Activated naive CD8-positive, alpha-beta T cell treated with anti-CD3 and anti-CD28 coated beads for 36 hours (primary cell): ENCODE measurements at places on chromosomes 11 and 22. TPM values are rescaled to one million over a fixed set of nuclear protein-coding genes. Genes with fewer than 3 reads are reported as not detected.
A peak's percentile ranks its signal among the peaks of the same experiment; 100 is the strongest.

DNA sequence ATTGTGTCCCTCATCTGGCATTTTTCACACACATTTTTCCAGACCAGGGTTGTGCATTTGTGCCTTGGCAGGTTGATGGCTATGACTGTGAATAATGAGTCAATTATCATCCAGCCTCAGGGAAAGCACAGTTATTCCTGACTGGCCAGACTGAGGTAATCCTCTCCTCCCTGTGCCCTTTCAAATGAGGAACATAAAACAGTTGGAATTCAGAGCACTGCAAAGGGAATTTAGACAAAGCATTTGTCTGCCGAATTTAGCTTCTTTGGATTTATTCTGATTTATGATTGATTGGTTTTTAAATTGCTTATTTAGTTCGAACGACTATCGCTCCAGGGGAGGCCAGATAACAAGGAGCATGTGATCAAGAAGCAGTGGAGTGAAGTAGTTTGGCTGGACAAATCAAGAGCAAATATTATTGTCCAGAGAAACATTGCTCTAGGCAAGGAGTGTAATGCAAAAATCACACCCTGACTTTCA lies 30.8 kb upstream of the RAG2 start:
- peaks cover 3% of the 10 kb centered on the region for H3K4me1 ChIP-seq
- peaks cover 5% of the 10 kb centered on the region for H3K27me3 ChIP-seq
- H3K27ac ChIP-seq, result no peak overlapping the region
- no peak overlapping the region for H3K4me3 ChIP-seq

GRCh38 chr11:937841-938261 lies 12.2 kb downstream of the AP2A2 start:
- no peaks in the 10 kb centered on the region for H3K27me3 ChIP-seq
- peak overlapping the region; percentile 54 for H3K27ac ChIP-seq
- H3K4me1 ChIP-seq, result peaks cover 63% of the 10 kb centered on the region
- DNase-seq, result peak; percentile 16

DNA sequence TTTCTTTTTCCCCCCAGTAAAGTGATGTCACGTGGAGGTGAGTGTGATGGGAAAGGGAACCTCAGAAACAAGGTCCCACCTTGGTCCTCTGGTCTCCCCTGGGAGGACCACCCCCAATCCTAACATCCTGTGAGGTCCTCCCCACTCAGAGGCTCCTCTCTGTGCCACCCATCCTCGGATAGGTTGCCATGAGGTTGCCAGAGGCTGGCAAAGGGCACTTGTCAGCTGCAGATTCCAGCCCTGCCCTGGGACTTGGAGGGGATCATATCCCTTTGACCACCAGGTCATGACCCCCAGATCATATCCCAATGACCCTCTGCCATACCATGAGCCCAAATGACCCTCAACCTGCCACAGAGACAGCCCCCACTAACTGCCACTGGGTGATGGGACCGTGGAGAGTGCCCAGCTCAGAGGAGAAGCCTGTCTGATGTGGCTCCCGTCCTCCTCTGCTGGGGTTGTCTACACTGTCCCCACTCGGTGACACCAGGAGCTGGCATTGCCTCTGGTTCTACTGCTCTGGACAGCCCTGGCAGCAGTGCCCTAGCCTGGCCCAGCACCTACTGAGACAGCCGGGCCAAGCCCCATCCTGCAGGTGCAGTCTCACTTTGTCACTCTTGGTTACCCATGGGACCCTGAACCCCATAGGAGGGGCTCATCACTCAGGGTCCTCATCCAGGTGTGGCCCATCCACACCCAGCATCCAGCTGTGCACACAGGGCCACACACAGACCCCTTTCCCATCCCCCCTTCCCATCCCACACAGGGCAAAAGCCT lies 90.2 kb upstream of the KCNQ1OT1 start:
- DNase-seq, result no peak
- peaks cover 3% of the 10 kb centered on the region for H3K36me3 ChIP-seq
- H3K27ac ChIP-seq, result no peak overlapping the region
- no peak overlapping the region for H3K4me3 ChIP-seq

- H3K27ac ChIP-seq, result peak overlapping the region; percentile 83
- peak overlapping the region; percentile 29 for H3K4me3 ChIP-seq
- DNase-seq, result no peak
- peaks cover 68% of the 10 kb centered on the region for H3K4me1 ChIP-seq
- no peaks in the 10 kb centered on the region for H3K27me3 ChIP-seq
Measured at GRCh38 chr11:102476069-102476468, 23.5 kb upstream of the TMEM123 start.

DNA sequence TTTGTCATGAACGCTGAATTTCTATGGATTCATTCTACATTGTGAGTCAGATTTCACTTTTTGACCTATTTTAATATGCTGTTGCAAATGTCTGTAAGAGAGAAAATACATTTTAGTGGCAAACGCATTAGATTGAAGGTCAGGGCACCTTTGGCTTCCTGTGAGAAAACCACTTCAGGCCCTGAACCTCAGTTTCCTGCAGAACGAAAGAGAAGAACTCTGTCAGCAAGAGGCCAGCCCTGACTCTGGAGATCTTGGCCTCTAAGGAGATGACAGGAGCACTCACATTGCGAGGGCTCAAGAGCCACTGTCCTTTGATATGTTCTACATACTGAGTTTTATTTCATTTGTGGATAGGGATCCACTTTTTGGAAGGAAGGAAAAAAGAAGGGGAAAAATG lies 83.6 kb downstream of the KCNJ1 start:
- H3K4me1 ChIP-seq, result peaks cover 23% of the 10 kb centered on the region
- H3K4me3 ChIP-seq, result peak overlapping the region; percentile 19
- peak overlapping the region; percentile 59 for H3K27ac ChIP-seq
- H3K36me3 ChIP-seq, result peaks cover 11% of the 10 kb centered on the region
- H3K27me3 ChIP-seq, result no peaks in the 10 kb centered on the region

DNA sequence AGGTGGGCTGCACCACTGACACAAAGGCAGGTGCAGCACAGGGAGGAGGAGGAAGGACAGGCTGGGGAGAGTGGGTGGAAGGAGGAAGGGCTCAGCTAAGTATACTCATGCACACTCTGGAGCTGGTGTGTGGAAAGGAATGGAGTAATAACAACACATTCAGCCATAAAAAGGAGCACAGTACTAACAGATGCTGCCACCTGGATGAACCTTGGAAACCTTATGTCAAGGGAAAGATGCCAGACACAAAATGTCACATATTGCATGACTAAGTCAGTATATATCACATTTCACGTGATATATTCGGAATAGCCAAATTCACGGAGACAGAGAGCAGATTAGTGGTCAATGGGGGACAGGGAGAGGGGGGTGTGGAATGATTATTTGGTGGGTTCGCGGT lies 389.6 kb upstream of the SYN3 start:
- DNase-seq, result no peak
- H3K36me3 ChIP-seq, result no peaks in the 10 kb centered on the region
- H3K27ac ChIP-seq, result no peak overlapping the region
- no peaks in the 10 kb centered on the region for H3K4me1 ChIP-seq
- H3K4me3 ChIP-seq, result no peak overlapping the region
- peaks cover 3% of the 10 kb centered on the region for H3K27me3 ChIP-seq

DNA sequence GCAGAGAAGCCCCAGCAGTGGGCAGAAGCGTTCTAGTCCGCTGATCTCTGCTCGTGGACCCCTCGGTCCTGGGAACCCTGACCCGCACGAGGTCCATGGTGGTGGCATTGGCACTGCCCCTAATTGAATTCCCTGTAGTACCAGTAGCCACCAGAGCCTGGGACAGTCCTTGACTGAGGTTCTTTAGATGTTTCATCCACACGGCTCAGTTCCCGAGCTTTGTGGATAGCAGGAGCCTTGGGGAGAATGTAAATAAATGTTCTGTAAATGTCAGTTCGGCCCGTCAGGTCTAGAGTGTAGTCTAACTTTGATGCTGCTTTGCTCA lies 39.4 kb upstream of the SEPTIN5 start:
- H3K27me3 ChIP-seq, result no peaks in the 10 kb centered on the region
- H3K27ac ChIP-seq, result no peak overlapping the region
- no peaks in the 10 kb centered on the region for H3K36me3 ChIP-seq
- H3K4me1 ChIP-seq, result no peaks in the 10 kb centered on the region
- DNase-seq, result no peak
- H3K4me3 ChIP-seq, result no peak overlapping the region

DNA sequence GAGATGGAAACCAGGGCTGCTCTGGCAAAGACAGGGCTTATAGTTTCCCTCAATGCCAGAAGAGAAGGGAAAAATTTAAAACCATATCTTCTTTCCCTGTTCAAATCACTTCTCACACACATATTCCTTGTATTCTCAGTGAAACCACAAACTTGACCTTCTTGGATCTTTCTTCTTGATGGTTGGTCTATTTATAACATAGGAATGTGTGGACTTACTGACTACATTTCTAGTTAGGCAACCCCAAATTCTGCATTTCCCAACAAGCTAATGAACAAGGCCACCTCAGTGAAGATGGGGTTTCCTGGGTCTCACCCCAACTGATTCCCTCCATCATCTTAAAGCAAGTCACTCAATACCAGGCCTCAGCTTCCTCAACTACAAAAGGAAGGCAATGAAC lies 3.8 kb upstream of the QSER1 start:
- H3K36me3 ChIP-seq, result peaks cover 3% of the 10 kb centered on the region
- no peak for DNase-seq
- H3K4me1 ChIP-seq, result peaks cover 10% of the 10 kb centered on the region
- no peaks in the 10 kb centered on the region for H3K27me3 ChIP-seq

GRCh38 chr11:44207292-44207691 lies 102.6 kb downstream of the ALX4 start:
- H3K27me3 ChIP-seq, result no peaks in the 10 kb centered on the region
- no peak overlapping the region for H3K27ac ChIP-seq
- no peaks in the 10 kb centered on the region for H3K4me1 ChIP-seq
- peaks cover 50% of the 10 kb centered on the region for H3K36me3 ChIP-seq
- no peak for DNase-seq
- H3K4me3 ChIP-seq, result no peak overlapping the region

DNA sequence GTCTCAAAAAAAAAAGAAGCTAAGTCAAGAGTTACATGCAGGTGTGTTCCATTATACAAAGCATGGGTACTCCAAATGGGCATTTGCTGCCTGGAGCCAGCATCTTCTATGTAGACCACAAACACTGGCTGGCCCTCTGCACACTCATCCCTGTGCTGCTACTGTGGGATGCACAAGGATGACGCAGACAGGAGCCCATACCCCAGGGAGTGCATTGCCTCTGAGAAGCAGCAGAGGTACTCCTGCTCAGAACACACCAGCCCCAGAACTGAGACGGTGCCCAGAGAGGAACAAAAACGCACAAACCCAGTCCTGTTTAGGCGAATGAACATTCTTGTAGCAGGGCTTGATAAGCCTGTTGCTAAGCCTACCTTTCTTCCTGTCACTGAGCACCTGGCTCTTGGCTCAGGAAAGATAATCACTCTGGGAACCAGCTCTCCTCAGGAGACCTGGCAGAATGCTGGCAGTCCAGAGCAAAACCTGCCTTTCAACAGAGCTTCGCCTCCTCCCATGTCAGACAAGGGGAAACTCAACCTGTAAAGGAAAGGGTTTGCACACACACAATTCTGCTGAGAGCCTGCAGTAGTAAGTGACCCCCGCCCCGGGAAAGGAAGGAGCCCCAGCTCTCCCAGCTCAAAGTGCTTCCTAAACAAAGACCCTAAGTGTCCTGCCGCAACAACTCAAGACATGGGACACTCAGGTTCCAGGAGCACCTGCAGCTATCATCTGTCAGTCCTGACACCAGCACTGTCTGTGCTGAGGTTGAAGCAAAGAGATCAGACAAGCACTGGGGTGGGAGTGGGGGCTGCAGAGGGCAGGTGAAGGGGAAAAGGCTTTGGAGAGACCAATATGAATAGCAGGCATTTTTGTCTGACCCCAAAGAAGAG lies 145.7 kb downstream of the TENM4 start:
- no peak for DNase-seq
- H3K4me3 ChIP-seq, result no peak overlapping the region
- no peaks in the 10 kb centered on the region for H3K4me1 ChIP-seq

NXPE1 gene
- total RNA-seq, result not detected

CADM1 gene
- total RNA-seq, result not detected

FAM227A gene
- total RNA-seq, result 0.50 TPM

GLYATL1 gene
- 1.3 TPM for total RNA-seq

ARHGAP8 gene
- total RNA-seq, result 3.2 TPM

FKBP2 gene
- total RNA-seq, result 21.9 TPM
